ENCODE measurements at places on chromosomes 2 and 18. TPM values are rescaled to one million over a fixed set of nuclear protein-coding genes. Genes with fewer than 3 reads are reported as not detected.

THSD7B gene
- total RNA-seq = 0.32 TPM

TRIM43 gene
- total RNA-seq = not detected

ZNF521 gene
- 45.4 TPM for total RNA-seq

GKN1 gene
- total RNA-seq = not detected

DNA sequence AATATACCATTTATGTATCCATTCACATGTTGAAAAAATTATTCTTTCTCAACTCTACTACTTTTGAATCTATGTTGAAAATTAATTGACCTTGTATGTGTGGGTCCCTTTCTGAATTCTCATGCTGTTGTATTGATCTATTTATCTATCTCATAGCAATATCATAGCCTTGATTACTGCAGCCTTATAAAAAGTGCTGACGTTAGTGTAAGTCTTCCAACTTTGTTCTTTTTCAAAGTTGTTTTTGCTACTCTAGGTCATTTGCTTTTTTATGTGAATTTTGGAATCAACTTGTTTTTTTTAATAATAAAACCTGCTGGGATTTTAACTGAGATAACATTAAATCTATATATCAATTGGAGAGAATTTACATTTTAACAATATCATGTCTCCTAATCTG is 52.2 kb upstream of the PAX3 start:
- no peak for DNase-seq

- DNase-seq = no peak
These were observed 145.4 kb upstream of the ZNF804A start for GRCh38 chr2:184452907-184453306.

DNA sequence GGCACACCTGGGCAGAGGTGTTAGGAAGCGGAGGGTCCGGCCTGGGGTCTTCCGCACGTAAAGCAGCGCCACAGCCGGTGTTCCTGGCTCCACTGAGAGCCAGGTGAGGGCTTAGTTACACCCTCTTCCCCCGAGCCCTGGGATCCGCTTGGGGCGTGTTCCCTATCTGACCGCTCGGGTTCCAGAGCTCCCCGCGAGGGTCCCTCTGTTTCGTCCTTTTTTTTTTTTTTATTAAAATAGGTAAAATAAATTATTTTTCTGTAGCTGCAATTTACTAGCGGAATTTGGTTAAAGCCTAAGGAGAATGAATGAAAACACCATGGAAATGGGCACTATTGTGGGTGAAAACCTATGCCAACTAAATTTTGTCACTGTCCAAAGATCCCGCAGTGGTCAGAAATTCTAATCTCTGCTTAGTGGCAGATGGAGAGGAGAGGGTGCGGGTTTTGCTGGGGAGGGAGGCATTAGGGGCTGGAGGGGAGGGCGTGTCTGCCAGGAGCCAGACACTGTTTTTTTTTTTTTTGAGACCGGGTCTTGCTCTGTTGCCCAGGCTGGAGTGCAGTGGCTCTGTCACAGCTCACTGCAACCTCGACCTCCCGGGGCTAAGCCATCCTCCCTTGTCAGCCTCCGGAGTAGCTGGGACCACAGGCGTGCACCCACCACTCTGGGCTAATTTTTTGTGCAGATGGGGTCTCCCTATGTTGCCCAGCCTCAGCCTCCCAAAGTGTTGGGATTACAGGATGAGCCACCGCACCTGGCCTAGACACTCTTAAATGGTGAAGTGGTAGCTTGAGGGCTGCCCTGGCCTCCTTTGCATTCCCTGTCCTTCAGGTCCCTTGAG is 834 bp downstream of the PDCL3 start:
- DNase-seq = no peak

- no peak for DNase-seq
These were observed 15.8 kb upstream of the IER3IP1 start for GRCh38 chr18:47191961-47192360.

- DNase-seq = no peak
These were observed 42.3 kb upstream of the CTDP1 start for GRCh38 chr18:79637181-79637920.

- DNase-seq = no peak
These were observed 80.2 kb upstream of the ASB18 start for GRCh38 chr2:236344446-236344845.

DNA sequence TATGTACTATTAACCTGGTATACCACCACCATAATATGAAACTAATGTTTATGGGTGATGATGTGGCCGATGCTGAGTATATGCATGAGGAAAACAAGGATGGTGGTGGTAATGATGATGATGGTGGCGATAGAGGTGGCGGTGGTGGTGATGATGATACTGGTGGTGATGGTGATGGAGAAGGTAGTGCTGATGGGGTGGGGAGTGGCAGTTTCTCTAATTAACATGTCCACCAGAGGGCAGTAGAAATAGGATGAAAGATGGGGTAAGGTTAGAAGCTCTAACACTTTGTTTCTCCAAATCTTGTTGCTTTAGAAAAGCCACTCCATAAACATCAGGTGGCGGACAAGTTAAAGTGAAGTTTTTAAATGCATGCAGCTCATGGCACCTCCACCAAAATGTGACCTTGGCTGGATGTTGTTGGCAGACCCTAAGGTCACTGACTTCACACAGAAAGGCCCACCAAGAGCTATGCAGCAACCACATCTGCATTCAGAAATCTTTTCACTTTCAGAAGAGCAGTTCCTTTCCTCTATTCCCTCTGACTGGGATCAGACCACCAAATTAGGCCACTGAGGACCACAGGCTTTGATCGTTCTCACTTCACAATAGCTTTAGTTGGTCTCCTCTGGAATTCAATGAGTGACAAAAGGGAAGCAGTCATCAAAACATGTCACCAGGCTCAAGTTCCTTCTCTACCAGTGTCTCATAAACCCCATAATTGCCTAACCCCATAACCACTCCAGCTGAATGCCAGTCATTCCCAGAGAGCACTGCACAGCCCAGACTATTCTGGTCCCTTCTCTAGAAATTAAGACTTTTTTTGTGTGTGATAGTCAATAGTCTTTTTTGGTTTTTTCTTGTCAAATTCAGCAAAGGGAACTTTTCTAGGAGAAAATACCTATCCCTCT is 7.5 kb upstream of the BCL11A start:
- DNase-seq = no peak

DNA sequence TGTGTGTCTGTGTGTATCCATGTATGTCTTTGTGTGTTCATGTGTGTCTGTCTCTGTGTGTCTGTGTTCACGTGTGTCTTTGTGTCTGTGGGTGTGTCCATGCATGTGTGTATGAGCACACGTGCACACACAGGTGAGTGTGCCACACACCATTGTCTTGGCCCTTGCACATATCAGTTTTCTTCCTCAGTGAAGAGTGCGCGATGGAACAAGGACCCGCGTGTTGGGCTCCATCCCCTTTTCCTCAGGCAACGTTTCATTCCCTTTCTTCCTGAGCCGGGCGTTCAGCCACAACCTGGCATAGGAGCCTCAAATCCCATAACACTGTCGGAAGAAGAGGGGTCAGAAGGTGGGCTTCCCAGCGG is 74.3 kb downstream of the PTGR3 start:
- no peak for DNase-seq

DNA sequence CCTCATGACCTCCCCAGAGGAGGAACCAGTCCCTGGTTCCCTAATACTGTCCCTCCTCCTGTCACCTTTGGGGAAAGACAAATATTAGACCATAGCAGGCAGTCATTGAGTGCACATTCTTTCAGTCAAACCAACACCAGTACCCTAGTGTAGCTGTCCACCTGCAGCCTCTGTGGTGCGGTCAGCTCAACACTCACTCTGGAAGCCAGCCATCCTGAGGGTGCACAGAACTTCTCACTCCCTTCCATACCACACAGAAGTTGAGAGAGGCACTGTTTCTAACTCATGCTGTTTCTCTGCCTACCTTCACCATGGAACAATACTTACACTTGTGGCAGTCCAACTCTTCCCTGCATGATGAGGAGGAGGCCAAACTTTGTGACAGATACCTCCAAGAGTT is 232.6 kb upstream of the FBXO11 start:
- DNase-seq = no peak

DNA sequence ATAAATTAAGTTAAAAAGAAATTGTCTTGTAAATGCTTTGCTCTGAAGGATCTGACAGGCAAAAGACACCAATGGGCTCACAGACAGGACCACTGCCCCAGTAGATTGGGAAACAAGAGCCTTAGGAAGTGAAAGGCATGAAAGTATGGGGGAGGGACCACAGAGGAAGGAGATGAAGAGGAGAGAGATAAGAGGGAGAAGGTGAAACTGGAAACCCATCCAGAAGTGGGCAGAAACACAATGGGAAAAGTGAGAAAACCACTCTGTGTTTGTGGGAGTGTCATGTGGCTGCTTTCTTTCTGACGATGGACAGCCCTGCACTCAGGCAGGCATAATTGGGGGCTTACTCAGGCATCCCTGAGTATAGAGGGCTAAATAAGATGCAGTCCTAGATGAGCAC is 101.5 kb upstream of the STON1 start:
- no peak for DNase-seq

GRCh38 chr18:36635414-36636096 is 193.2 kb downstream of the TPGS2 start:
- DNase-seq = no peak

DNA sequence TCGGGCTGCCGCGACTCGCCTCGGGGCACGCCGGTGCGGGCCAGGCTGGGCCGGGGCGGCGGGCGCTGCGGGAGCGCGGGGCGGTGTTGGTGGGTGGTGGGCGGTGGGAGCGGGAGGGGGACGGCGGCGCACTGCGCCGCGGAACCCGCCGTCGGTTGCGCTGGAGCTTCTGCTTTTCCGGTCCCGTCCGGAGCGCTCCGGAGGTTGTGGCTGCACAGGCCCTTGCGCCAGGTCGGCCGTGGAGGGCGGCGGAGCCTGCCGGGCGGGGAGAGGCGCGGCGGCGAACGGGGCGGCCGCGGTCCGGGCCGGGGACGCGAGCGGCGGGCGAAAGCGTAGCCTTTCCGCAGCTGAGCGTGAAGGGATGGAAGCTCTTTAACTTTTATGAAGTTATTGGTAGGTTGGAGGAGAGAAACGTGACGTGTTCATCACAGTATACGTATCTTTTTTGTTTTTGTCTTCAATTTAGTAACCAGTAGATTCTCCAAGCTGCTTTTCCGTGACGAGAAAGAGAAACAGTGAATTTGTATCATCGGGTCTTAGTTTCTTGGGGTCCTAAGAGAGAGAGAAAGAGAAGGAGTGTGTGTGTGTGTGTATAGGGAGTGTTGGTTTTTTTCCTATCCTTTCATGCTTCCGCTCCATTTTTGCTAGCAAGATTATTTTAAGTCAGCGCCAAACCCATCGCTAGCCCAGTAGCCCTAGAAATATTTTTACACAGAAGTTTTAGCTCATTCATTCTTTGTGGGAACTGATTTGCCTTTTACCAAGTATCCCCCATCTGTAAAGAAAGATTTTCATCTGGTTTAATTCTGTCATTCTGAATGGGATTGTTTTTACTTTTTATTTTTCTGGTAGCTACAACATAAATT is 535 bp downstream of the ATG4B start:
- DNase-seq = no peak
